ENCODE measurements at places on chromosomes 16 and 17.

- DNase-seq: no peak
Observed at GRCh38 chr16:85098565-85098964, 13.7 kb downstream of the CIBAR2 start.

DNA sequence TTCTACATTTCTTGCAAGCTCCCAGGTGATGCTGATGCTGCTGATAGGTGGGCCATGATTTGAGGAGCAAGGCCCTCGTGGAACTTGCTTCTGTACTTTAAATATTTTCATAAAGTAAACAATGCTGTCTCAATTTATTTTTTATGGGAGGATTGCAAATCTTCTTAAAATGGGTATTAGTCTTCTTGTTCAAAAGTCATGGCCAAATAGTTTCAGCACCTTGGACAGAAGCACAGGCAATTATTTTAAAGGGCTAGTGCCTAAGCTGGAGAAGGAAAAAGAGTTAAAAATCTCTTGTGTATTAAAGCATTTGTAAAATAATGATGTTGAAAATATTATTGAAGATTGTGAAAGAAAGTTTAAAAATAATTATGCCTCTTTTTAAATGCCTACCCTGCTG is 50.5 kb downstream of the GPR139 start:
- no peak for DNase-seq

- DNase-seq: no peak
Observed at GRCh38 chr16:87559945-87560344, 42.4 kb upstream of the JPH3 start.

GRCh38 chr17:21459536-21459935 is 83.4 kb downstream of the KCNJ12 start:
- DNase-seq: no peak

DNA sequence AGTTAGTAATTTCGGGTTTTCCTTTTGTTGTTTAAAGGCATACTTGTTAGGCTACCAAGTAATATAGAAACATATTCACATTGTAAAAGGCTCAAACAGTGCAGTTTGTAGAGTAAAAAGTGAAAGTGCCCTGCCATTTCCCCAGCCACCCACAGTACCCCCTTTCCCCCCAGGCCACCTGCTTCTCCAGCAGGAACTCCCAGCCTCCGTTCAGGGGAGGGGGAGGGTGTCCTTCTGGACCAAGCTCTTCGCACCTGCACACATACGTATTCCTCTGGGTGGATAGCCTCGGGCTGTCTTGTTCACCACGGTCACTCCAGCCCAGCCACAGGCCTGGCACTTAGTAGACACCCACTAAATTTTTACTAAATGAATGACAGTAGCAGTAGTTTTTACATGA is 144.5 kb downstream of the CLEC16A start:
- DNase-seq: no peak

GRCh38 chr16:46591257-46591656 is 29.9 kb downstream of the SHCBP1 start:
- DNase-seq: no peak

GRCh38 chr17:2181897-2182448 is 121.6 kb downstream of the SMG6 start:
- no peak for DNase-seq

GRCh38 chr16:2005646-2006045 is 4.0 kb downstream of the ZNF598 start:
- no peak for DNase-seq

- DNase-seq: no peak
Observed at GRCh38 chr16:76484020-76484419, 206.8 kb downstream of the CNTNAP4 start.

DNA sequence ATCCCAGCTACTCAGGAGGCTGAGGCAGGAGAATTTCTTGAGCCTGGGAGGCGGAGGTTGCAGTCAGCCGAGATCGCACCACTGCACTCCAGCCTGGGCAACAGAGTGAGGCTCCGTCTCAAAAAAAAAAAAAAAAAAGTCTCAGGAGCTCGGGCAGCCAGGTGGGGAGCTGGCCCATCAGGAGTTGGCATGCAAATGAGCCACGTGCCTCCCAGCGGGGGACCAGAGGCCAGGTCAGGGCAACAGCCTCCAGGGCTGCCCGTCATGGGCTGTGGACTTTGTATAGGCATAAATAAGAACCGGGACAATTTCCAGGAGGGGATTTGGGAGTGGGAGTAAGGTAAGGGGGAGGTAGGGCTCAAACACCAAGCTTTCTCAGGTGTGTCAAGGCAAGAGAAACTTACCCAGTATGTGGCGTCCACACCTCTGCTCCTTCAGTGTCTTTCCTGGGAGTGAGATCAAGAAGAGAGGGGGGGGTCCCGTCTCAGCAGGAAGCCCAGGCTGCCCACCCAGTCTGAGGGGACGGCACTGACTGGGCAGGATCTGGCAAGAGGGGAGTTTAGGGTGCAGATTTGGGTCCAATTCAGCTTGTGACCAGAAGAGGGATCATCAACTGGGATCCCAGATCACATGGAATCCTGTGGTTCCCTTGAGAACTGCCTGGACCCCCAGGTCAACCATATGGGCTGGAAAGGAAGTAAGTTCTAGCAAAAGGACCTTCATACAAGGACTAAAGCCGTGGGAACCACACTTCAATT is 22.3 kb upstream of the G6PC1 start:
- no peak for DNase-seq

DNA sequence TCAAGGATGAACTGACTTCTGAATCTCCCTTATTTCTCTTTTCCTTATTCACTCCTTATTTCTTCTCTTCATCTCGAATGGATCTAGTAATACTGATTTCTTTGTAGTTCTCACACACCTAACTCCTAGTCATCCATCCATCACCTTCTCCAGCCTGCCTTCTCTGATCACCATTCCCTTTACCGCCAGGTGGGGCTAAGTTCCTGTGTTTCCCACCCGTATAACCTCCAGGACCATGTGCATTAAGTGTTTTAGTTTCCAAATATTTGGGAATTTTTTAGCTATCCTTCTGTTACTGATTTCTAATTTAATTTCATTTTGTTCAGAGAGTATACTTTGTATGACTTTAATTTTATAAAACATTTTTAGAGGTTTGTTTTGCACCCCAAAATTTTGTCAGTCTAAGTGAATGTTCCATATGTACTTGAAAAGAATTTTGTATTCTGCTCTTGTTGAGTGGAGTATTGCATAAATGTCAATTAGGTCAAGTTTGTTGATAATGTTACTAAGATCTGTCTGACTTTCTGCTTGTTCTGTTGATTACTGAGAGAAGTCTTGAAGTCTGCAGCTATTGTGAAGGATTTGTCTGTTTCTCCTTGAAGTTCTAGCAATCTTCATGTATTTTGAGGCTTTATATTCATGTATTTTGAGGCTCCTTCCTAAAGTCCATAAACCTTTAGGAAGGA is 8.8 kb downstream of the BPTF start:
- no peak for DNase-seq

GRCh38 chr16:68592466-68593337 is 52.4 kb upstream of the CDH3 start:
- DNase-seq: no peak

DNA sequence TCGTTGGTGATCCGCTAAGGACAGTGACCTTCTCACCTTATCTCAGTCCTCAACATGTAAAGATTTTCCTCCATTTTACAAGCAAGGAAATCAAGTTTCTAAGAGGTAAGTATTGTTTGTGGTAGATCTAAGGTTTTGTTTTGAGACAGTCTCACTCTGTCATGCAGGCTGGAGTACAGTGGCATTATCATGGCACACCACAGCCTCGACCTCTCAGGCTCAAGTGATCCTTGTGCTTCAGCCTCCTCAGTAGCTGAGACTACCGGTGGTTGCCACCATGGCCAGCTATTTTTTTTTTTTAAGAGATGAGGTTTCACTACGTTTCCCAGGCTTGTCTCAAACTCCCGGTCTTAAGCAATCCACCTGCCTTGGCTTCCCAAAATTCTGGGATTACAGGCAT is 34.9 kb downstream of the PRKCA start:
- no peak for DNase-seq

DNA sequence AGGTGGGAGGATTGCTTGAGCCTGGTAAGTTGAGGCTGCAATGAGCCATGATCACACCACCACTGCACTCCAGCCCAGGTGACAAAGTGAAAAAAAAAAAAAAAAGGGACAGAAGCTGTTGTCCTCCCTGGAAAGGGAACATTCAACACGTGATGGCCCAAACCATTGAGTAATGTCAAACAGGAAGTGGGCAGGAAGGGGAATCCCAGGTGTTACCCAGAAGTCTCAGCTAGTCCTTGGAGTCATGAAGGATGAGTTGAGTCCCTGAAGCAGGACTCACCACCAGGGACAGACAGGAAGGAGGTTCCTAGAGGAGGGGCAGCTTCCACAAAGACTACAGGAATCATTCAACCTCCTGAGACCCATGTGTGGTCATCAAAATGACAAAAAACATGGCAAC is 19.8 kb upstream of the CMIP start:
- DNase-seq: no peak

DNA sequence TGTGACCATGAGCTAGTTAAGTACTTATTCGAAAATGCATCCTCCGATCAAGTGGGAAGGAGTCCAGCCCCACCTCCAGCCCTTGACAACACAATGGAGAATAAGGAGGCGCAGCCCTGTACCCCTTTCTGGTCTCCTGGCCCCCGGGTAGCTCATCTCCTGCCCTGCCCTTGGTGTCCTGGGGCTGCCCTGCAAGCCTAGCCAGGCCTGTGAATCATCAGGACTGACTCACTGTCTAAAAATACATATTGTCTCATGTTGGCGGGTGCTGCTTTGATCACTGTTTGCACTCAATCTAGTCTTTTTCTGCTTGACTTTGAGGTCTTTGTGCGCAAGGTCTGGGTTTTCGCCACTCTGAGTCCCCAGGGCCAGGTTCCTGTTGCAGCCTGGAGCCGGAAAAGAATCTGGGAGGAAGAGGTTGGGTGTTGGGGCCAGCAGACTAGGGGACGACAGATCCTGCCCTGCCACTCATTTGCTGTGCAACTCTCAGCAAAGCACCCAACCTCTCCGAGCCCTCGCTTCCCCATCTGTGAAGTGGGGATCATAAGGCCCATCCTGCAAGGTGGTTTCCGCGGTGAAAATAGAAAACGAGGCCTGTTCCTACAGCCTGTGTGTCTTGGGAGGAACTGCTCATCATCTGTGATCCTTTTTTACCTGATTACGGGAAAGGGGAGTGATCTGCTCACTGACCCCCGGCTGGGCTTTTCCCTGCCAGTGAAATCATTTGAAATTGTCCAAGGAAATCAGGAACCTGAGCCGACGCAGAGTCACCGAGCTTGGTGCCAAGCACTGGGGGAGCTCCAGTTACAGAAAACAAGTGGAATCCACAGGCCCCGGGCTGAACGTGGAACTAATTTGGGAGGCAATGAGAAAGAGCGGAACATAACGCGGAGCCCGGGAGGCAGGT is 230.4 kb downstream of the PARN start:
- DNase-seq: no peak

DNA sequence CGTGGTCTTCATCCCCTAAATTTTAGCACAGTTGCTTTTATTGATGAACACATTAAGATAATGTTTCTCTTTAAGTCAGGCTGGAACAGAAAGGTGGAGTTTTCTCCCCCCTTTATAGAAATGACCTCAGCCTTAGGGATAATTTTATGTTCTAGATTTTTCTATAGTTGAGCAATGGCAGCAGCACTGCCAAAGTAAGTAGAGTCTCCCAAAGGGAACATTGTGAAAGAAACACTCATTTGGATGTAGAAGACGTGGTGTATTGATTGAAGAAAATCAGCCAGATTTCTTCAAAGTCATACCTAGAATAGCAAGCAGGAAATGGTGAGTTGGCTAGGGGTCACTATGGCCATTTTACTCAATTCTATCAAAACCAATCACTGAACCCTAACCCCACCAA is 122.5 kb downstream of the DNAH9 start:
- no peak for DNase-seq

GRCh38 chr16:48438414-48438813 is 53.2 kb upstream of the SIAH1 start:
- no peak for DNase-seq

DNA sequence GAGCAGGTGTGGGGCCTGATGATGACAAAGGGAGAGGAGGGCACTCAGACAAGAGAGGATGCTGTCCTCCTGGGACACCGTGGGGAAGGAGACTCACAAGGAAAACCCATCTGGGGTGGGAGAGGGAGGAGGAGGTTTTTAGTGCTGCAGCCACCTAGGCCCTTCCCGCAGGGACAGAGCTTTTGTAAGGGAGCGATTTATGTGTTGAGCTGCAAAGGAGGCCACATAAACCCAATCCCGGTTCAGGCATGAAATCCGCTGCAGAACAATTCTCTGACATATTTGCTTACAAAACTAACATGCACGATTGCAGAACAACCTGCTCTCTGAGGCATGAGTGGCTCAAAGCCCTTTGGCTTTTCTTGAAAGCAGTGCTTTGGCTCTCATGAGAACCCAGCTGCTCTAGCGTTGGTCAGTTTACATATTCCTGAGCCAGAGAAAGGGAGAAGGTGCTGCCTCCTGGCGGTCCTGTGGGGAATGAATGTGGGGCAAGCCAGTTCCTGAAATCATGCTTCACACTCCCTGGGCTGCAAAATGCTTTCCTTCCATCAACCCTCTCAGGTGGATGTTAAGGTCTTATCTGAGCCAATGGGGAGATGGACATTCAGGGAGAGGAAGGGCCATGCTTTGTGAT is 122.4 kb upstream of the NLRP1 start:
- DNase-seq: no peak

- DNase-seq: peak; percentile 7
Observed at GRCh38 chr16:25838724-25839186, 147.0 kb downstream of the HS3ST4 start.

DNA sequence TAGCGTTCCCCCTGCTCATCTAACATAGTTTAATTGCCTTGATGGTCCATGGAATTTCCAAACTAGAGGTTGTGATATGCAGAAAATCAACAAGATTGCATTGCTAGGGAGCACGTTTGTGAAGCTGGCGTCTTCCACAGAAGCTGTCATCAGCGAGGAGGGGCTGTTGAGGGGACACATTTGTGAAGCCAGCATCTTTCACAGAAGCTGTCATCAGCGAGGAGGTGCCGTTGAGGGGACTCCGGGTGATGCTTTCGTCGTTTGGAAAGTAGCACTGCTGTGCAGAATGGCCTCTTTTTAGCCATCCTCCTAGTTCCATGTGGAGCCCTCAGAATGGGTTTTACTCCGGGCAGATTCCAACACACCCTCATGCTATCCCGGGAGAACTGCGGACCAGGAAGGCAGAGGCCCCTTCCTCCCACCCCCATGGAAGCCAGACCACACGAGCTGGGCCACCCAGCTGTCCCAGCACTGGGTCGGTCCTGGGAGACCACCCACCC is 119.6 kb upstream of the CHMP6 start:
- DNase-seq: no peak

GRCh38 chr16:11396241-11397048 is 51.2 kb downstream of the RMI2 start:
- DNase-seq: peak; percentile 84

- no peak for DNase-seq
Observed at GRCh38 chr16:82855471-82855870, 228.7 kb downstream of the CDH13 start.

- DNase-seq: no peak
Observed at GRCh38 chr16:67946966-67947558, 3.1 kb upstream of the LCAT start.

- DNase-seq: no peak
Observed at GRCh38 chr16:67571981-67572431, 9.7 kb downstream of the CTCF start.

GRCh38 chr16:81181013-81181720 is 57.3 kb upstream of the BCO1 start:
- DNase-seq: no peak
